ENCODE measurements at places on chromosomes 13 and 19.

DNA sequence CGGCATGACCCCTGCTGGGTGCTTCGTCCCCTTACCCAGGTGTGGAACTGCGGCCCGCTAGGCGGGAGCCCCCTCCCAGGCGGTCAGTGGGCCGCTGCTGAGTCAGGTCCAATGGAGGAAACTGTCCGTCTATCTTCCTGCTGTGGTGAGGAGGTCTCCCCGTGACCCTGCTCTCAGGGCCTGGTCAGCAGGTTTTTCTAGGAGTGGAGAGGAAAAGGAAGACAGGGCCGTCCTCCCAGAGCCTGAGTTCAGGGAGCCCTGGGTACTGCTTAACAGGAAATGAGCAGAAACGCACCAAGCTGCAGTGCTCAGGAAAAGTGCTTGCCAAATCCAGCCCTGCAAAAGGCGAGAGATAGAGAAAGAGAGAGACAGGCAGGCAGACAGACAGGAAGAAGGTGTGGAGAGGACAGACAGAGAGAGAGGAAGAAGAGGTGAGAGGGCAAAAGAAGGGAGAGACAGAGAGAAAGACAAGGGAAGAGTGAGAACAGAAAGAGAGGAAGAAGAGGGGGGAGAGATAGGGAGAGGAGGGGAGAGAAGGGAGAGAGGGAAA lies 10.3 kb downstream of the SH3GL1 start:
- DNase-seq, result no peak

- DNase-seq, result no peak
Observed at GRCh38 chr13:39781381-39781780, 125.9 kb downstream of the COG6 start.

- DNase-seq, result peak; percentile 97
Observed at GRCh38 chr13:41132512-41133152, at the start of gene KBTBD6. KBTBD6 (minus strand) TSS chr13:41132802; CDS start chr13:41132511, 291 bp downstream.

- DNase-seq, result no peak
Observed at GRCh38 chr13:75581874-75582640, 32.5 kb downstream of the UCHL3 start.

DNA sequence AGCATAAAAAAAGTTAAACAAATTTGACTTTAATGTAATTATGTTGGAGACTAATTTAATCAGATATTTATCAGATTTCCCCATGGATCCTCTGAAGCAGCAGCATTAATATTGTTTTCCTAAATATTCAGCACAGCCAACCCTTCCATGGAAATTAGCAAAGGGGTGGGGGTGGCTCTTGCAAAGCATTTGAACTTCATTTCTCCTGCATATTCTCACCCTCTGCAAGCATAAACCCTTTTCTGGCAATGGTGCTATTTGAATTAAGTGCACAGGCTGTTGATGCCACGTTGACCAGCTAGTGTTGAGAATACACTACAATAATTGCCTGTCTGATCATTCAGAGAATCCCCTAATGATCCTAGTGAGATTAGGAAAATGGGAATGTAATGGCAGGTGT lies 488.1 kb upstream of the KLF12 start:
- DNase-seq, result no peak

DNA sequence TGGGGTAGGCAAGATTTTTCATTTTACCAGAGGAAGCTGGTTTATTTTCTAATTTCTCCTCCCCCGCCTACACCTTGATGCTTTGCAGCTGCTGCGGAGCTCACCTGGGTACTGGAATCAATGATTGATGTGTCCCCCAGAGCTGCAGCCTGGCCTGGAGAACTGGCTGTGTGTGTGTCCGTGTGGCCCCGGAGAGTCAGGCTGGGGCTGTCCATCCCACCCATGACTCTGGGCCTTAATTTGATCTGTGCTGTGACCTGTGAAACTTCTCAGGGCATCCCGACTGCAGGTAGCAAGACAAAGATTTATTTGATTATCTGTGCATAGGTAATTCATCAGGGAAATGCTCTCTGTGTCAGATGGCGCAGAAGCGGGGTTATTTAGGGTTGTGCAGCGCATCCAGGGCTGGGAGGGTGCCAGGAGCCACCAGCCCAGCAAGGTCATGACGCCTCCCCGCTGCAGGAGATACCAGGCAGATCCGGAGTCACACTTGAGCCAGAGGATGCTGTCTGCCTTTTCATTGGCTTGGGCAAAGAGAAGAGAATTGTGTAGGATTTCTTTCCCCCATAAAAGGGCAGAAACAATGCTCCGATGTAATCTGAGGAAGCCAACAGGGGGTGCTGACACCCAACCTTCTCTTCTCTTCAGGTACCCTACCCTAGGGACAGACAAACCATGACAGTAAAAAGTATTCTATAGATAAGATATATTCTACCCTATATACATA lies 346.6 kb downstream of the TSHZ3 start:
- DNase-seq, result no peak

GRCh38 chr13:110413676-110414040 lies 106.6 kb downstream of the COL4A2 start:
- no peak for DNase-seq

DNA sequence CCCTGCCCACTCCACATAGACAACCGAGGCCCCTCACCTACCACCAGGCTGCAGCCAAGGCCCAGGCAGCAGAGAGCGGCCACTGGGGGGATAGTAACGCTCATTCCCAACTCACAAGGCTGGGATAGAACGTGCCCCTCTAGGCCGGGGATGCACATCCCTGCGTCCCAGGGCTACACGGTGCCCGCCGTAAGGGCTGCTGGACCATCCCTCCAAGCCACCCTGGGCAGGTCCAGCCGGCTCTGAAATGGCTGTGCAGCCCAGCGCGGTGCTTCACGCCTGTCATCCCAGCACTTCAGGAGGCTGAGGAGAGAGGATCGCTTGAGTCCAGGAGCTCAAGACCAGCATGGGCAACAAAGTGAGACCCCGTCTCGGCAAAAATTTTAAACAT lies 3.2 kb downstream of the REXO1 start:
- DNase-seq, result no peak

GRCh38 chr13:69585656-69586055 lies 522.0 kb upstream of the ATXN8OS start:
- DNase-seq, result no peak

DNA sequence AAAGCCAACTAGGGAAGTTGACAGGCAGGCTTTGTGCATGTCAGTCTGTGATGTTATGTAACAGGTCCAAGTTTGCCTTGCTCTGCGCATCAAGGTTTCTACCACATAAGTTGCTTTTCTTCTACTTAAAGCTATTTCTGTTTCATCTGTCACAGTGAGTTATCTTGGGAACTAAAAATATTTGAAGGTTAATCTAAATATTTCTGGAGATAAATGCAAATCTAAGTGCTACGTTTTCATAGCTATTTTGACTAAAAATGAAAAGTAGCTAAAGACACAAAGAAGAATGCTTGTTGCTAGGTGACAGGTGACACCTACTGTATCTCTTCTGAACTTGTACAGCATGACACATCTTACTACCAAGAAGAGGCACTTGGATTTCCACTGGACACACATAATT lies 135.6 kb downstream of the KLF12 start:
- DNase-seq, result no peak

Measured in stimulated activated CD4-positive, alpha-beta T cell treated with anti-CD3 and anti-CD28 coated beads, Interleukin-4, amount 100 ng/mL, for 4 hours (primary cell).